ENCODE measurements at places on chromosomes 11 and 22.

DNA sequence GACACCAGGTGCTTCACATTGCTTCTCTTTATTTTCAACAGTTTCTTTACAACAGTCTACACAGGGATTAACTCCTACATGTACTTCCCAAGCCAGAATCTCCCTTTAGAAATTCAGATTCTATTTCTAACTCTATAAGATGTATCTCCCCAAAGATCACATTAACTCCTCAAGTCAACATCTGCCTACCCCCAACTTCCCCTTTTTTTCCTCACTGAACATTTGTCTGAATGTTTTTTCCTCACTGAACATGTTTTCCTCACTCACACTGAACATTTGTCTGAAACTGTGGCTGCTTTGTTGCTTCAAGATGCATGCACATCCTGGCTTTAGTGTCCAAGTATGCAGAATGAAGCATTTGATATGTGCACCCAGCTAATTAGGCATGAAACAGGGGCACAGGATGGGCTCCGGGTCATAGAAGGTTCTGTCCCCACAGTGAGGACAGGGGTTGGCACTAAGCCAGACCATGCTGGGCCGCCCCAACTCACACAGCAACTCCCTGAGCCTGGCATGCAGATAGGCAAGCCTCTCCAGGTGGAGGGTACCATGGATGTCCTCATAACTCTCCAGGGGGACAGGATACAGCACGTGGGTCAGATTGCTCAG lies 11.3 kb downstream of the PRAME start:
- no peak for DNase-seq

- no peak for DNase-seq
Observed at GRCh38 chr11:95076981-95077380, 10.3 kb downstream of the SRSF8 start.

- no peak for DNase-seq
Observed at GRCh38 chr11:2582946-2583604, 116.7 kb downstream of the KCNQ1OT1 start.

- no peak for DNase-seq
Observed at GRCh38 chr11:127632546-127632945, 632.0 kb upstream of the KIRREL3 start.

DNA sequence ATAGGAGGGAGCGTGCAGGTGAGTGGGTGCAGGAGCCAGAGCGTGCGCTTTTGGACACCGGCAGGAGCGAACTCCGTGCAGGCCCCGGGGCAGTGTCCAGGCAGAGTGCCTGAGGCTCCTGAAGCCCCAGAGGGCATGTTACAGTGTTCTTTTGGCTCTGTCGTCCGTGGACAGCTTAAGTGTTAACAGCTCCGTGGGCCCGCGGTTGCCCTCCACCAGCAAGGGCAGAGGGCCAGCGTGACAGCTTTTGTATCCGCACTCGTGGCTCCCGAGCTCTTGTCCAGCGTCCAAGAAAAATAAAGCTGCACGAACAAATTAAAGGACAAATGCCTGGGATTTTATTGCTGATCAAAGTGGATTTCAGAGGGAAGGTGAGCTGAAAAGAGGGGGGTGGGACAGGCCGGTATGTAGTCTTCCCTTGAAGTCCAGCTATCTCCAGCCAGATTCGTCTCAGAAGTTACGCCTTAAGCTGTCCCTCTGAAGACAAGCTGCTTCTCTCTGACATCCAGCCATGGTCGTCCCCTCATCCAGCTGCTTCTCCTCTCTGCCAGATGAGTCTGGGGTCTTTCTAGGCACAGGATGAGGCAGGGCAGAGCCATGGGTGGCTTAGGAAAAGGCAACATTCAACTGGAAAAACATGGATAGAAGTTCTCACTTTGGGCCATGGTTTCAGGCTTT lies 968 bp upstream of the TMEM109 start:
- DNase-seq, result no peak

DNA sequence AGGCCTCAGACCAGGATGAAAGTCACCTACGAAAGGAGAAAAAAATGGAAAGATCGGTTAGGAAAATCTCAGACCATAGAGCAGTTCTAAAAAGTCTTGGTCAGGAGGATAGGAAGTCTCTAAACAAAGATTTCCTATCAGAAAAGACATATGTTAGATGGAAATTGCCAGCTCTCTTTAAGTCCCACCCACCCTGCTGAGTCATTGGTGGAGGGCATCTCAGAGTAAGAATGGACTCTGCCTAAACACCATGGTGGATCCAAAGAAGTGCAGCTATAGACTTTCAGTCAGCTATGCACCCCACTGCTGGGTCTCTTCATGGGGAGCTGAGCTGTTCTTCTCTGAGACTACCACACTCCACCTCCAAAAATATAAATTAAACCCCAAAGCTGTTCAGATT lies 3.7 kb downstream of the OR8B2 start:
- no peak for DNase-seq

GRCh38 chr11:70775386-70776075 lies 377.2 kb downstream of the CTTN start:
- no peak for DNase-seq

DNA sequence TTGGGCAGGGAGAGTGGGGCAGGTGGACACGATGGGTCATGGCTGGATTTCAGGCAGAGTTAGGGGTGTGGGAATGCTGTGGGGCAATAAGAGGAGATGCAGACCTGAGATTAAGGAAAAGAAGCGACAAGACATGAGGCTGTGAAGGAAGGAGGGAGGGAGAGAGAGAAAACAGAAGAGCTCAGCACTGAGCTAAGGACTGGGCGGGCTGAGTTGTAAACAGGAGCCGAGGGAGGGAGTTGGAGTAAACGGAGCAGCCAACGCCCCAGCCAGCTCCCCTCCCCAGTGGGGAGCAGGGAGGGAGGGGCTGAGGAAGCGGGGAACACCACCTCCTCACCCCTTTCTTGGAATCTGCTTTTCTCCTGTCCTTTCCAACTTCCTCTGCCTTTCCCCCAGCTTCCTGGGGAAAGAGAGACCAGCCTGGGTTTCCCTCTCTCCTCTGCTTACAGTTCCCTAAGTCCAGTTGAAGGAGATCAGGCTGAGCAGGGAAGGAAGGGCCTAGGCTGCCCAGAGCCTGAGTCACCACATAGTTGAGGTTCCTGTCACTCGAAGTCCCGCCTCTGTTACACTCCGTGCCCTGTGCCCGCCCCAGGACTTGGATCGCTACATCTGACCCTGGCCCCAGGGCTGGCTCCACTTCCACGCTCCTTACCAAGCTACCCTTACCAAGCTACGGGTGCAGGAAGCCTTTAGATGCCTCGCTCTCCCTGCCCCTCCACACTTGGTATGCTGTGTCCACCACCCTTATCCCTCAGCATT lies 6.7 kb upstream of the AHNAK start:
- no peak for DNase-seq

DNA sequence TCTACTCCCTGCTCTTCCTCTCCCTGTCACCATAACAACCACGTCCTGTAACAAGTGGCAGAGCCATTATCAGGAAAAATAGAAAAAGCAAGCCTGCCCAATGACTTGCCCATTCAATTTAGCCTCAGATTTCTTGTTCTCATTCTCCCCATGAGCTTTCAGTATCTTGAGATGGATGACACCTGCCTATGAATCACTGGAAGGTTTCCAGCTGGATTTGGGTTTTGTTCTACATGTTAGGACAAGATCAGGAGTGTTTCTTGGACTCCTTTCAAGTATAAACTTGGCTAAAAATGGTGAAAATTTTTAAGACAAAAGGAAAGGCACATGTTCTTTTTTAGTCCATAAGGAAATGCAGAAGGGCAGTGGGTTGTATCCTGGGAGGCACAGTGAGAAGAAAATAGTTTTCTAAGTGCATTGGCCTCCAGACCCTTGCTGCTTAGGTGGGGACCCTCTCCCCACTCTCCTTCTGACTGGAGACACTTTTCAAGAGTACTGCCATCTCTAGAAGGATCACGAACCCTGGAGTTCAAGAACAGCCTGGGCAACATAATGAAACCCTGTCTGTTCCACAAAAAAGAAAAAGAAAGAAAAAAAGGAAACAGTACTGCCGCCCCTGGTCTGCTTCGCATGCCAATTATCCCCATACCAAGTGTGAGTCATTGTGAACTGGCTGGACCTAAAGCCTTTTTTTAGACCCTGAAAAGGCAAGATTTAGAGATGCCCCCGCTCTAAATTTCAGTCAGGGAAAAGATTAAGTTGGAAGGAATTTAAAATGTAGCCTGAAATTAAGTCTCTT lies 51.0 kb downstream of the MTNR1B start:
- DNase-seq, result peak; percentile 26

- DNase-seq, result no peak
Observed at GRCh38 chr22:39275814-39276439, 31.1 kb upstream of the PDGFB start.

- DNase-seq, result no peak
Observed at GRCh38 chr11:67349036-67349435, 4.3 kb downstream of the POLD4 start.

- no peak for DNase-seq
Observed at GRCh38 chr22:37972527-37972926, 11.8 kb downstream of the SOX10 start.

DNA sequence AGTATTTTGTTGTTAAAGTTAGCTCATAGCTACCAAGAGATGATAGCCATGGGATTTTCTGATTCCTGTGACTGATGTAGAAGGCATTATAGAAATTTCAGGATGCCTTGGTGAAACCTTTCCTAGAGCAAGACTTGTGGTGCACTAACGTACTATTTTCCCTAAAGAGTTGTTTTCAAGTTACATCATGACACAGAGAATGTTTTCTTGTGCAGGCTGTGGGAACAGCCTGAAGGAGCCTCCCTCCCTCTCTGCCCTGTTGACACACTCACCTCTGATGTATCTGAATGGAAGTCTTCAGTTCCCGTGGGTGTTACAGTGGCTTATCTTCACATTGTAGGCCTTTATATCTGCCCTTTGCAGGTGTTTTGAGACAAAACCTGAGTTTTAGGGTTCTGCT lies 121.6 kb downstream of the LDLRAD3 start:
- DNase-seq, result no peak

DNA sequence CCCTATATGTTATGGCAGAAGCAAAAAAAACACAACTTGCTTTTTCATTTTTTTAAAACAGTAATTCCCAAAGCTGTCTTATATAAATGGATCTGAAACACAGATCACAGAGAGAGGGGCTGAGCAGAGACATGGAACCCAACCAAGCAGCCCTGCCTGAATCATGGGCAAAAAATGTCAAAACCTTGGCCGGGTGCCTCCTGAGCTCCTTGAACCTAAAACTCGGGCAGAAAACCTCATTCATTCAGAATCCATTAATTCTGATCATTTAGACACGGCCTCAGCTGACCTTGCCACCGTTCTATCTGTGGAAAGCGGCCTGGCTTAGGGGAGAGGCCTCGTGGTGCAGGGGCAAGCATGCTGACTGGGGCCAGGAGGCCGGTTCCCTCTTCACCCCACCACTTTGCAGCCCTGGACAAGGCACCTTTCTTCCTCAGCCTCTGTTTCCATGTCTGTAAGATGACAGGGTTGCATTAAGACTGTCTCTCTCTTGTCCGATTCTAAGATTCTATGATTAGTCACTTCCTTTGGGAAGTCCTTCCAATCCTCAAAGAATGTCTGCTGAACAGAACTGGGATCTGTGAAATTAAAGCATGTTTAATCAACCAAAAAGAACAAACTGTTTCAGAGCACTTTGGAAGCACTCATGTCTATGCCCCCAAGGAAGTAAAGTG lies 26.0 kb downstream of the TENM4 start:
- no peak for DNase-seq

- no peak for DNase-seq
Observed at GRCh38 chr11:126438272-126438671, 82.8 kb downstream of the ST3GAL4 start.

DNA sequence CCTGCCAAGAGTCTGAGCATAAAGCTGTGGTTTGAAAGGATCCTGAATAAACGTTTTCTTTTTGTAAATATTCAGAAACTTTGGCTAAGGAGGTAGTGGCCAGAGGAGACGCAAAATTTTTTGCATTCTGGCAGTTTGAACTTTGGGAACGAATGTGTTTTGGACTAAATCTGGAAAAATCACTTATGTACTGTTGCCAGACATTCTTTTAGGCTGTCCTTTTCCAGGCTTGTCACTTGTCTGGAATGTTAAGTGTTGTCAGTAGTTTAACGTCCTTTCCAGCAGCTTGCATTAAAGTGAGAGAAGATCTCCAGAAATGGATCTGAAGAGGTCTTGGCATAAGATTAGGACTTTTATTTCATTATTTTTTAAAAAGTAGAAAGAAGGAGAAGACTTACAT lies 18.5 kb downstream of the SPECC1L start:
- DNase-seq, result no peak

DNA sequence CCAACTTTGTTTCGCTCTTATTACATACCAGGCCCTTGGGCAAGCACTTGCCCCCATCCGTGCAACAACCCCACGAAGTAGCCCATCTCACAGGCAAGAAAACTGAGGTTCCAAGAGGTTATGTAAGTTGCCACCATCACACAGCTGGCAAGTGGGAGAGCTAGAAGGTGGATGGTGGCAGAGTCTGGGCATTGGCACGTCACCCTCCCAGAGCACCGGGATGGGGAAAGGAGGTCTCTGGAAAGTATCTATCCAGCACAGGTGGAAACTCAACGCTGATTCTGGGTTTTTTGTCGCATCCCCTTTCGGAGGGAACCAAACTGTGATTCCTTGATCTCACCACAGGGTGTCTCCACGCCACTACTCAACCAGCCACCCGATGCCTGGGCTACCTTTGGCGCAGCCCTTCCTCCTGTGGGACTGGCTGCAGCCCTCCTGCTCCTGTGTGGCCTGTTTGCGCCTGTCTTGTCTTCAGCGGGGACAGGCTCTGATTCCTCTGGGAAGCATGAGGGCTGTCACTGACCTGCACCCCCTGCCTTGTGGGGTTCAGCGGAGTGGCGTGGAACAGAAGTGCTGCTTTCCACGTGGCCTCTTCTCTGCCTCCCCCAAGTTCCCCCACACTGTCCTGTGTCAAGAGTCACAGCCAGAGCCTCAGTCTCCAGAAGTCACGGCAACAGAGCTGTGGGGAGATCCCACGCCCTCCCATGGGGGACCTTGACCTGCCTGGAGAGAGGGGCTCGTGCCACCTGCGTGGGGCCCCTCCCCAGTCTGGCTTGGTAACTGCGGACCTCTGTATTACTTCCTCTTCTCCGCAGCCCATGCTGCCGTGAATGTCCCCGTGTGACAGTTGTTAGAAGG lies 34.4 kb upstream of the TRIM29 start:
- no peak for DNase-seq

GRCh38 chr11:134125507-134125906 lies 56.6 kb downstream of the JAM3 start:
- no peak for DNase-seq

DNA sequence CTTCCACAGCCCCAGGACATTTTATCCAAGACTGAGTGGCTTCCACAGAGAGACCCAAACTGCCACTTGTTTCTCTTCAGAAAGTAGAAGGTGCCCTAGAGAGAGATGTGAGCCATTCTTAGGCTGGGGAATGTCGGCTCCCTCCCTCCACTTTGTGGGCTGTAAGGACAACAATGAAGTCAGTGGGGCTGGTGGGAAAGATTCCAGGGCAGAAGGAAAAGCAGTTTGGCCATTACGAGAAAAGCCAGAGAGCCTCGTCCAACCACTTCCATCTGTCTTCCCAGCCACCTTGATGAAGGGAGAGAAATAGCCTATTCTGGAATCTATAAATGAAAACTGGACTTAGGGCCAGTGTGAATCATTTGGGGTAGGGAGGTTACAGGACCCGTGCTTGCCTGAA lies 382.5 kb downstream of the NXPE2 start:
- no peak for DNase-seq

Measured in NCI-H187 (cell line).